Esophagus mucosa (tissue), 1 donor: ENCODE measurements at places on chromosomes 1 and 21.

DNA sequence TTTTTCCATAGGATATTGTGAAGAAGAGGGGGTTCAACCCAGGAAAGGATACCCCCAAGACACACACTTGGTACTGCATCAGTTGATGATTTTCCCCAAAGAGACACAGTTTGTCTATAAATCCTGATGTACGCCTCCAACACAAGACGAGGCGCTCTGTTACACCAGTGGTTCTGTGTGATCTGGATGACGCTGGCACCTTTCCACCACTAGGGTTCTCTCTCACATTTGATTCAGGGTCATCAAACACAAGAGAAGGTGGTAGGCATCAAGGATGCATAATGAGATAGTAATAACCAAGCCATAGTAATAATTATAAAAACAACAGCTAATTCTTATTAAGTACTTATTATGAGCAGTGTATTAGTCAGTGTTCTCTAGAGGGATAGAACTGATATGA, 508.8 kb upstream of the ZP4 start:
- no peak for ATAC-seq

GRCh38 chr1:38113159-38113666, 66.6 kb upstream of the POU3F1 start:
- no peak for ATAC-seq

DNA sequence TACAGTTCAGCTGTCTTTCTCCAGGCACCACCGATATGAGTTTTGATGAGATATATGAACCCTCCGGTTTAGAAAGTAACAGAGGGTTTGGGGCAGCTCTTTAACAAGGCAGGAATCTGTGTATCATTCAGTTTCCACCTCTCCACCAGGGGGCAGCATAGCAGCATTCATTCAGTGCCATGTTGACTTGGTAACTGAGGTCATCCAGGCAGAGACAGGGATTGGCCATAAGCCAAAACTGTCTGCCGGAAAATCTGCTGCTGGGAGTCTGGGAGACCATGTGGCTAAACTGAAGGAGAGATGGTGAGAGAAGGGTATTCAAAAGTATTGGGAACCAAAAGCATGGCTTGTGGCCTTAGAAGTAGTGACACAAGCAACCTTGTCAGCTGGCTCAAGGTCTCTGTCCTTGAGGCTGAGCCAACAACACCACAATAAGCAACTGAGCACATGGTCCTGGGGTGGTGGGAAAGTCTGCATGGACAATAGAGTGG, 98.5 kb downstream of the LMX1A start:
- ATAC-seq = peak; percentile 80

GRCh38 chr1:113674591-113674990, 84.7 kb downstream of the PHTF1 start:
- ATAC-seq = no peak

- ATAC-seq = no peak
Observed at GRCh38 chr1:65264197-65264929, 45.0 kb upstream of the DNAJC6 start.

DNA sequence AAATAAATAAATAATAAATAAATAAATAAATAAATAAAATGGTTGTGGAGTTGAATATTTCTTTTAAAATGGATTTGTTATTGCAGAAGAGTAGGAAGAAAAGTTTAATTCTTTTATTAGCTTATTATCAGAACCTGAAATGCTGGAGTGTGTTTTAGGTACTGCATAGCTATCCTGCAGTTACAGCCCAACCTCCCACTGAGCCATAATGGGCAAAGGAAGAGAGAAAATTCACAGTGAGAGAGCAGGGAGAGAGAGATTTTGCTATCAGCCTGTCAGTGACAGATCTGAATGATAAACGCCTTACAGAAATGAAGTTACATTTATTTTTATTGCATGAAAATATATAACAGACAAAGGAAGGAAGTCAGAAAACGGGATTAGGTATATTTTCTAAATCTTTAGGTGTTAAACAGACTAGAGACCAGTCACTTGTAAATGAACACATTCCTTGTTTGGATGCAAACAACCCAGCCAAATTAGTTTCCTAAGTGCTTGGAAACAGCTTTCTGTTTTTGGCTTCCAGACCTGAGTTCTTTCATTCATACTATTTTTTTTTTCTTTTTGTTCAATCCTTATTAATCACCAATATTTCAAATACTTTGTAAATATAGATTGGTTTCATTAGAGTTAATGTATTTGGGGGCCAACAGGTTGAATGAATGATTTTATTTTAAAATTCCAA, 425.3 kb downstream of the USP25 start:
- ATAC-seq = no peak

GRCh38 chr21:42580076-42580792, 66.6 kb downstream of the SLC37A1 start:
- ATAC-seq = no peak

DNA sequence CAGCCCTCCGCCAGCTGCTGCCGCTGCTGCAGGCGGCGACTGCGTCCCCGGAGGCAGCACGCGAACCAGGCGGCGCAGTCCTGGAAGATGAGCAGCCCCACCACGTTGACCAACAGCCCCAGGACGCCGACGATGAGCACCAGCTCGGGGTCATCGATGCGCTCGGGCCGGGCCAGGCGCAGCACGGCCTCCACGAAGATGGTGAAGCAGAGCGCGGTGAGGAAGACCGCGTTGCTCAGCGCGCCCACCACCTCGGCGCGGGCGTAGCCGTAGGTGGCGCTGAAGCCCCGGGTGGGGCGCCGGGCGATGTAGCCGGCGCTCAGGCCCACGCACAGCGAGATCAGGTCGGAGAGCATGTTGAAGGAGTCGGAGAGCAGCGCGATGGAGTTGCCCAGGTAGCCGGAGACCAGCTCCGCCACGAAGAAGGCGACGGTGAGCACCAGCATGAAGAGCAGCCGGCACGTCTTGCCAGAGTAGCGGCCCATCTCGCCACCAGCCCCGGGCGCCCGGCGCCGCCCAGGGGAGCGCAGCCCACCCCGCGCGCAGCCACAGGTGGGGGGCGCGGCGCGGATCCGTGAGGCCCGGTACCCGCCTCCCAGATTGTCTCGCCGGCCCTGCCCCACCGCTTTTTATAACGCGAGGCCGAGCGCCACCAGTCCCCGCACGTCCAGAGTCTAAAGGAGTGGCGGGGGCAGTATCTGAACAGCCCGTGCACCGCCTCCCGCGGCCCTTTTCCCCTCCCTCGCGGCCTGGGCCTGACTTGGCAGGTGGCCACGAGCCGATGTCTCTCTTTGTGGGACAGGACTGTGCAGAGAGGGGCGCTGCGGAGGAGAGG, at the start of gene SLC30A10:
SLC30A10 (minus strand) TSS at position 602 of the 835 bp plus-strand sequence; CDS start at position 485, 117 bp downstream.
- peak; percentile 43 for ATAC-seq

DNA sequence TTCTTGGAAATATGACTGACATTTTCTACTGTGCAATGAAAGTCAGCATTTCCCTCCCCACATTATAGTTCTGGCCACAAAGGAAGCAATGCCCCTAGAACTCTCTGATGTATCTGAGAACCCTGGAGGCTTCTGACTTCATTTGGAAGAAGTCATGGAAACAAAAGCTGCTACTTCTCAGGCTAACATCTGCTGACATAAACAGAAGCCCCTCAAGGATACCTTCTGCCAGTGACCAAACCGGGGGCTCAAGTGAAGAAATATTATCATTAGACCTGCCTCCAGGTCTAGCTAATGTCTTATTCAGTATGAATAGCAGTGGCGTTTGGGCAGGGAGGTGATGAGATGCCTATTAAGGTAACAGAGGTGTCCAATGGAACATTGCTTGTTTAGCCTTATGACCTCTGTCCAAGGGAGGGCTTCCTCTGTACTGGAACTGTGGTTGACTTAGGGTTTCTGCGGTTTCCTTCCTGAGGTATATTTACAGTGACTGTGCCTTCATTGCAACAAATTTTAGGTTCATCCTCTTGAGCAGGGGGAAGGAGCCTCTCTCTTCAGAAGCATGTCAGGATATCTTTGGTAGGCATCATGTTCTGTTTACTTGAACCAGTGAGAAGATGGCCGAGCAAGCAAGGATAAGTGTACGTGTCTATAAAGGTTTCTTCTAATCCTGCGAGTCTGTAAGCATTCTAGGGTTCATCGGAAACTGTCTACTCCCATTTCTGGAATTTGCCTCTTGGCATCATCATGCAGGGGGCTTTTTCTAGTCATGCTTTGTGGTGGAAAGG, 161.7 kb downstream of the PBX1 start:
- no peak for ATAC-seq

DNA sequence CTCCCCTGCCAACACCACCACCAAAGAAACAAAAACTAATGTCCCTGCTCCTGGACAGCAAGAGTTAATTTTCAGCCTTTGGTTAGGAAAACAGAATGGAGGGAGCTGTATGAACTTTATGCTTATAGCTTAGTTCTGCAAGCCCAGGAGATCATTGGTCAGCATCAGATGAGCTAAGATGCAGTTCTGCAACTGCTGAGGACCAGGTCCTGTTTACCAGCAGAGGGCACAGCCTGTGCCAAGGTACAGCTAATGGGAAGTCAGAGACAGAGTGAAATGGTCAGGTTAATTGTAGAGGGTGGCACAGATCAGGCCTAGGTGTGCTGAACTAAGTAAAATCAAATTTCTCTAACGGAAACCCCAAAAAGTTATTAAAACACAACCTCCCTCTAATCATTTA, 161.3 kb downstream of the ROR1 start:
- peak; percentile 59 for ATAC-seq

- no peak for ATAC-seq
Observed at GRCh38 chr1:91993256-91993655, 36.5 kb upstream of the EPHX4 start.

DNA sequence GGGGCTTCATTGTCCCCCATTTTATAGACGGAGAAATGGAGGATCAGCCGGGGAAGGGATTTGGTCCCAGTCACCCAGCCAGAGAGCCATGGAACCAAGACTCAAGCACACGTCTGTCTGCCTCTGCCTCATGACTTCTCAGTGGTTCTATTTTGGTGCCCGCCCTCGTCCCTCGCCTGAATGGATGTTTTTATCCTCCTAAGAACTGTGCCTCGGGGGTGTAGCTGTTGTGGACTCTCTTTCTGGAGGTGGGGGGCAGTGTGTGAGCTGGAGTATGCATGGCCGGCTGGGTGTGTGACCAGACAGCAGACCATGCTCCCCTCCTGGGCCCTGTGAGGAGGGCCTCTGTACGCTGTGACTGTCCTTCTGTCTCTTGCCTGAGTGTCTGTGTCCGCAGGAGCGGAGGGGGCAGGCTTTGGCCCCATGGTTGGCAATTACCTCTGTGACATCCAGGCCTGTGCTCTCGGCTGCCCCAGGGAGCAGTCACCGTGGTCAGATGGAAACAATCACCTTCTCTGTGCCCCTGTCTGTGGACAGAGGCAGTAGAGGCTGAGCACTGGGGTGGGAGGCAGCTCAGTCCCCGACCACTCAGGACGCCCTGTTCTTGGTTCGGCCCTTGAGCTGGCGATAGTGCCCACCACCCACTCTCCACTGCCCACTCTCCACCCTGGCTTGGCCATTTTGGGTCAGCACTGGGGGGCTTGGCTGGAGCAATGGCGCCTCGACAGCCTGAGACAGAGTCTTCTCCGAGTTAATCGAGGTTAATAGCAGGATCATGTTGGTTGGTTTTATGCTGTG, 20.4 kb downstream of the WNT4 start:
- peak; percentile 10 for ATAC-seq

DNA sequence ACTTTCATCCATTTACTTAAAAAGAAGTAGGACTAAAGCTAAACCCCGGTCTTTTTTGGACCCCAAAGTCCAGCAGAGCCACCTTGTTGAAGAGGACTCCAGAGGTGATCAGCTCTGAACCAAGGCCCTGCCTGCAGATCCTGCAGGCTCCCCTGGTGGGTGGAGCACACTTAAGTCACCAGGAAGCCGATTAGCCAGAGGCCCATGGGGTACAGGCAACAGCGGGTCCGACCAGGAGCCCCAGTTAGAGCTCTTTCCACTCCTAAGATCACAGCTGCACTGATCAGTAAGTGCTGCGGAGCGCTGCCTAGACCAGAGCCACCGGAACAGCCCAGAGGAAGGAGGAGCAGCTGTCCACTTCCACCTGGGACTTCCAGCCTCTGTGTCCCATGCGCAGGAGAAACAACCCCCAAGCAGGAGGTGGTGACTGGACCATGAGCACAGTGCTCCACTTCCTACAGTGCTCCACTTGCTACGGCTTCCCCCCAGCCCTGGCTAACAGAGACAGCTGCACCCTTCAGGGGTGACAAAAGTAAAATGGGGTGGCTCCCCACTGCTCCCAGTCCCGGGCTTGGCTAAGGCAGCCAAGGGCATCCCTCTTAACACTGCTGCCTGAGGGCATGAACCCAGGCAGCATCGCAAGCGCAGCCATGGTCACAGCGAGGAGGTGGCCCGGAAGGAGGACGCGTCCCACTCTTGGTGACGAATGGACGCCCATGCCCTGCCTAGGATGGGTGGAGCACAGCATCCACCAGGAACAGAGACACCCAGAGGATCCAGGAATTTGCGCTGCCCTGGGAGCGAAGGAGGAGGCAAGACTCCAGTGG, 58.0 kb downstream of the NPHP4 start:
- ATAC-seq = peak; percentile 11

- ATAC-seq = peak; percentile 5
Observed at GRCh38 chr1:26188477-26188876, 1.9 kb upstream of the CATSPER4 start.
